ENCODE measurements at places on chromosomes 5 and 9. TPM values are rescaled to one million over a fixed set of nuclear protein-coding genes. Genes with fewer than 3 reads are reported as not detected.

DNA sequence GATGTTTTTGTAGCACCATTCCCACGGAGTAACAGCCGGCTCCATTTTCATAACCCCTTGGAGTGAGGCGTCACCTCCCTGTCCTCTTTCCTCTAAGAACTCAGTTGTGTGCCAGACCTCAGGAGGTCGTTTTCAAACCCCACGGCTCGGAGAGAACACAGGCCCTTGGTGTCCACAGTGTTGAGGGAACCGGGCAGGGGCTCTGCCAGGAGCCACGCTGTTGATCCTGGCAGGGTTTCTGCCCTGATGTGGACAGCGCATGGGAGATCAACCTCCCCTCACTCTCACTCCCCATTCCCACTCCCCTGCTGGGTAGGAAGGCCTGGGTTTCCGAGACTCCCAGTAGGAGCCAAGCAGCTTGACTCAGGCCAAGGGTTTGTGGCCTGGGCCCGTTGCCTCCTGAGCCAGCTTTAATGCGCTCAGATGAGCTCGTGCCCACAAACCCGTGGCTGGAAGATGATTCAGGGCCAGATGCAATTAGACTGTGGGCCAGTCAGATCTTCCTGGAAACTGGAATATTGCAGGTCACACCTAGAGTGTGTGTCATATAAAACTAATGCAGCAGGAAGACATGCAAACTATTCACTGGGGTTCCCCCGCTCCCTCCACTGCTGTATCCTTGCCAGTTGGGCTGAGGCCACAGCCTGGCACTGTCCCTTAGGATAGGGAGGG, 133.4 kb downstream of the SLC12A2 start:
- H3K27ac ChIP-seq, result no peak overlapping the region
- peaks cover 17% of the 10 kb centered on the region for H3K4me1 ChIP-seq
- no peaks in the 10 kb centered on the region for H3K36me3 ChIP-seq
- H3K27me3 ChIP-seq, result peaks cover 13% of the 10 kb centered on the region
- DNase-seq, result peak; percentile 81
- no peak overlapping the region for H3K4me3 ChIP-seq

The C5orf58 gene
- not detected for total RNA-seq

DNA sequence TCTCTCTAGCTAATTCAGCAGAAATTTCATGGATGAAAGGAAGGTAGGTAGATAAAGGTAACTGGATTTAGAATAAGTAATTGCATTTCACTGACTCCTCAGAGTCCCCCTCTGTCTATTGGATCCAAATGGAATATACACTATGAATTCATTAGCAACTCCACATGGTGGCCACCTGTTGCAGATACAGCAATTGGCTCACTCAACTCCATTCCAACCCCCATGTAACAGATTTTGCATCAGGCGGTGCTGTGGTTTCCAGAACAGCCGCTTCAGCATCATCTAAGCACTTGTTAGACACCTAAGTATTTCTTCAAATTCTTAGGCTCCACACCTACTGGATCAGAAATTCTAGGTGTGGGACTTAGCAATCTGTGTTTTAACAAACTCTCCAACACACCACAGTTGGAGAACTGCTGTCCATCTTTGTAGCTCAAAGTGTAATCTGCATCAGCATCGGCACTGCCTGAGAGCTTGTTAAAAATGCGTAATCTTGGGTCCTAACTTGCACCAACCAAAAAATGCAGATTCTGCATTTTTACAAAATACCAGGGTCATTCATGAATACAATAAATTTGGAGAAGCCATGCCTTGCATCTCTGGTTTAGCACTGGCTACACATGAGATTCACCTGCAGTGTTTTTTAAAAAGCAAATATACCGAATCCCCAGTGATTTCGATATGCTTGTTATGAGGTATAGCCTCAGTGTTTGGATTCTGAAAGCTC, 413.8 kb upstream of the CD180 start:
- H3K4me1 ChIP-seq, result no peaks in the 10 kb centered on the region
- H3K36me3 ChIP-seq, result no peaks in the 10 kb centered on the region
- no peak for DNase-seq
- H3K27ac ChIP-seq, result no peak overlapping the region

The RASEF gene
- not detected for total RNA-seq

GRCh38 chr9:95425910-95426551, 90.7 kb downstream of the PTCH1 start:
- DNase-seq, result no peak
- H3K27ac ChIP-seq, result no peak overlapping the region
- peak overlapping the region; percentile 46 for H3K4me3 ChIP-seq
- H3K36me3 ChIP-seq, result peaks cover 18% of the 10 kb centered on the region
- no peaks in the 10 kb centered on the region for H3K27me3 ChIP-seq

- no peaks in the 10 kb centered on the region for H3K4me1 ChIP-seq
- no peak for DNase-seq
- no peak overlapping the region for H3K4me3 ChIP-seq
- peaks cover 1% of the 10 kb centered on the region for H3K27me3 ChIP-seq
- no peak overlapping the region for H3K27ac ChIP-seq
Observed at GRCh38 chr9:38707885-38708637, 11.9 kb downstream of the FAM240B start.

All from HFFc6 (cell line).